Endothelial cell of umbilical vein (primary cell): ENCODE measurements at places on chromosomes 4 and X. TPM values are rescaled to one million over a fixed set of nuclear protein-coding genes. Genes with fewer than 3 reads are reported as not detected.

DNA sequence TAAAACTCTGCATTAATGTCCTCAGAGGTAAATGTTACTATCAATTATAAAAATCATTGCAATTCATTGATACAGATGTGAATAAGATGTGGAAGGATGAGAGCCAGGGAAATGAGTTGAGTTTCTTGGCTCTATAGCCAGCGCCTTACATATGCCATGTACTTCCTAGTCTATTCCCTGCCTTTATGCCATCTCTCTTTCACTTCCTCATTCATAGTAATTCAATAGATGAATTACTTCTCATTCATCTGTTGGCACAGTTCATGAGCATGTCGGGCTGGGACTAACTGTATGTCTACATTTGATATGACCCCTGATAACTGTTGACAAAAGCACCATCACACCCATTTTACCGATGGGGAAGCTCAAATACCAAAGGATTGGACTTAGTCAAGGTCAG lies 55.7 kb downstream of the LNX1 start:
- no peak for DNase-seq

Gene NLGN3
- total RNA-seq: 0.40 and 0.85 TPM in 2 replicates

DNA sequence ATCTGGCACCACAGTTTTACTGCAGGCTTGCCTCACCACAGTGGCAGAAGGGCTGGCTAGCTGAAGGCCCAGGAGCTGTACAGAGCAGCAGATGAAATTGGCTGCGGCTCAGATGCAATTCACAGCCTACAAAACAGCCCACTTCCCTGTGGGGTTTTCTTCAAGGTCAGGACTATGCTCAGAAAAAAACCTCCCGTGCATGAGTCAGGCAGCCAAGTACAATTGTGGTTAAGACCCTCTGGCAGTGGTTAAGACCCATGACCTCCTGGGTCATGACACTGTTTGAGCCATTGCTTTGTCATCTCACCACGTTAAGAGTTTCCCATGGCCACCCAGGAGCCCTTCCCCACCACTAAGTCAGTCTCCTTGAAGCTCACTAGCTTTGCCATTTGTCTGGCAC lies 276.3 kb downstream of the HNRNPD start:
- DNase-seq: no peak

Gene FRMD7
- total RNA-seq: not detected in 2 replicates

Gene EXOC1L
- not detected in 2 replicates for total RNA-seq

DNA sequence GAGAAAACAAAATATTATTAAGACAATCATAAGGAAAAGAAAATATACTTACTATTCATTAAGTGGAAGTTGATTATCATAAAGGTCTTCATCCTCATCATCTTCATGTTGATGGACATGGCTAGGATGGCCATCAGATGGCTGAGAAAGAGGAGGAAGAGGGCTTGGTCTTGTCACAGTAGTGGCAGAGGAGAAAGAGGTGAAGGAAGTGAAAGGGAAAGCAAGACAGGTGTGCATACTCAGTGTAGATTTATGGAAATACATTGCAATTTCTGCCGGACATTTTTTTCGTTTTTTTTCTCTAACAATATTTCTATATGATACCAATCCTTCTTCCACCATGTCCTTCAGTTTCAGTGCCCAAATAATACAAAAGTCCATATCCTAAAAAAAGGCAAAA lies 1409.8 kb downstream of the PCDH7 start:
- DNase-seq: no peak

Gene ADH4
- not detected in 2 replicates for total RNA-seq

Gene TMEM164
- total RNA-seq: 22.2 and 25.1 TPM in 2 replicates

DNA sequence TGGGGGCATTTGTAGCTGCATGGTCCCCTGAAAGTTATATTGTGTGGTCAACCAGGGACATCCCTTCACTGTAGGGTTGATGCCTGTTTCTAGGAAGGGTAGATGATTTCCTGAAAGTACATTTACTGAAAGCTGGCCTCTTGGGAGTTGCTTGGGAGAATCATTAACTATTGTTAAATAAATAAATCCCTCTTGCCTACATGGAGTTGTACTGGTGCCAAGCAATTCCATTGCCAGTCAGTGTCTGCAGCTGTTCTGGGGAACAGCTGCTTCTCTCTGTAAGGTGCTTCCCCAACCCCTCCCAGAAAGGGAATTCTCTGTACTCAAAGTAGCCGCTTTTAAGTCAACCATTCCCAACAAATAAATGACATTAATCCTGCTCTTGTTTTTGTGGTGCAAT lies 51.1 kb downstream of the C4orf51 start:
- no peak for DNase-seq

GRCh38 chr4:44016570-44017421 lies 431.8 kb downstream of the KCTD8 start:
- no peak for DNase-seq

Gene FMR1NB
- total RNA-seq: not detected in 2 replicates

Gene ANOS1
- total RNA-seq: 0.18 and 0.55 TPM in 2 replicates
